HT-29 (cell line): ENCODE measurements at places on chromosomes 16 and 17. TPM values are rescaled to one million over a fixed set of nuclear protein-coding genes. Genes with fewer than 3 reads are reported as not detected.

DNA sequence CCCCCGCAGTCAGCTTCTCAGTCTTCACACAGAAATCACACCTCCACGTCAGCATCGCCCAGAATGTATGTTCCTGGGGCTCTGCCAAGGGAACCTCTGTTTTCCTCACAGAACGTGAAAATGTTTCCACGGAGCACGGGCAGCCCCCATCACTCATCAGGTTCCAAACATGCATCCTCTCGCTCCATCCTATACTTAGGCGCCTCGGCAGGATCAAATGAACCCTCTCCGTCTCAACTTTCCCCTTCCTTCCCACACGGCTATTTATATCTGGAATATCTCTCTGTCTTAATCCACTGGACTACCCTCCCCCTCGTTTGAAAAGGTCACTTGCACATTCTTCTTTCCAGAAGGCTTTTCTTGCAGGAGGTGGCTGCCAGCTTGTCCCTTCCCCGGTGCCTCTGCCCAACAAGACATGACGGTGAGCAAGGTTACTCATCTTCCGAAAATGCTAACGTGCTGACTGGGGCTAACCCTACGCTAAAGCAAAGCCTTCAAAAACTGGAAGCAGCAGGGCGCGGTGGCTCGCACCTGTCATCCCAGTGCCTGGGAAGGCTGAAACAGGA is 21.6 kb downstream of the NXN start:
- no peak for DNase-seq

GRCh38 chr17:17822189-17822588 is 14.6 kb downstream of the SREBF1 start:
- DNase-seq, result no peak

The GRB7 gene
- 127 and 142 TPM in 2 replicates for total RNA-seq

The ATXN2L gene
- 74.1 and 86.9 TPM in 2 replicates for total RNA-seq

The GPR142 gene
- total RNA-seq, result 0.15 and 1.3 TPM in 2 replicates

The SMURF2 gene
- total RNA-seq, result 9.5 and 10.7 TPM in 2 replicates

The MT4 gene
- total RNA-seq, result not detected in 2 replicates

- no peak for DNase-seq
Measured at GRCh38 chr16:4597174-4597573, 17.5 kb downstream of the UBALD1 start.

The KRT31 gene
- not detected in 2 replicates for total RNA-seq

DNA sequence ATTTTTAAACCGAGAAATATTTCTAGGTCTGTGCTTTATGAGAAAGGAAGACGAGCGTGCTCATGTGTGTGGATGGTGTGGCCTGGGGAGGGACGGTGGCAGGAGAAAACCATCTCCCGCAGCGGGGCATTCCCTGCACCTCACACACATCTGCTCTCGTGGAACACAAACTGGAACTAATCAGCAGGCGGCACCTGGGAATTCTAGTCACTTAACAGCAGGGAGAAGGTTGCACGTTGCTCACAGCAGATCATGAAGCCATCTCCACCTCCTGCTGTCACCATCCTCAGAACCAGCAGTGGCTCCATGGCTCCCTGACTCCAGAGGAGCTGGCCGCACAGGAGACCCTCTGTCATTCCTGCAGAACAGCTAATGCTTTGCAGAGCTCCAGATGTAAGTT is 35.2 kb downstream of the ADCY9 start:
- DNase-seq, result no peak

- peak; percentile 70 for DNase-seq
Measured at GRCh38 chr17:32483451-32484019, 3.3 kb upstream of the CDK5R1 start.

The NUTF2 gene
- 158 and 183 TPM in 2 replicates for total RNA-seq

- peak; percentile 59 for DNase-seq
Measured at GRCh38 chr17:40854175-40854814, 12.7 kb downstream of the KRT12 start.

- DNase-seq, result no peak
Measured at GRCh38 chr17:73933871-73934270, 269.6 kb upstream of the RPL38 start.

The RHBDL1 gene
- total RNA-seq, result 7.8 and 8.2 TPM in 2 replicates

GRCh38 chr16:50751528-50751927 is 9.6 kb downstream of the CYLD start:
- no peak for DNase-seq

- peak; percentile 73 for DNase-seq
Measured at GRCh38 chr17:40355123-40355803, 9.3 kb downstream of the GJD3 start.

- peak; percentile 65 for DNase-seq
Measured at GRCh38 chr16:71526111-71526631, at the start of gene CHST4. Gene CHST4 (plus strand): TSS chr16:71526426. CDS start chr16:71536678, 10,252 bp downstream.

GRCh38 chr16:31177136-31177535 is 2.8 kb upstream of the FUS start:
- no peak for DNase-seq

The WNT9B gene
- total RNA-seq, result 0.28 TPM in 1 of 2 replicates, not detected in the other

DNA sequence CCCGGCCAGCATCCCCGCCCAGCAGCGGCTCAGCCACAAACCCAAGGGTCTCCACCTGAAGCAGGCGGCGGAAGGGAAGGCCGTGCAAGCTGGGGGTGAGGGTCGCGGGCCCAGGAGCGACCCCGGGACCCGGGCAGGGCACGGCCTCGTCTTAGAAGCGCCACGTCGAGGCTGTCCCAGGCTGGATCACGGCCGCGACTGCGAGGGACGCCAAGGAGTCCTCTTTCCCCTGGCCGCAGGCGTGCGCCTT is 538 bp upstream of the CCNF start:
- no peak for DNase-seq

The RBBP6 gene
- total RNA-seq, result 16.4 and 23.6 TPM in 2 replicates

GRCh38 chr16:84754353-84754856 is 54.6 kb downstream of the USP10 start:
- peak; percentile 88 for DNase-seq

The USB1 gene
- 18.8 and 24.4 TPM in 2 replicates for total RNA-seq

- peak; percentile 72 for DNase-seq
Measured at GRCh38 chr17:67359960-67360791, 6.2 kb downstream of the PSMD12 start.

GRCh38 chr16:54890381-54890780 is 40.3 kb upstream of the IRX5 start:
- DNase-seq, result no peak

The MYOCD gene
- not detected in 2 replicates for total RNA-seq

- no peak for DNase-seq
Measured at GRCh38 chr16:78679546-78679945, 580.1 kb downstream of the WWOX start.

DNA sequence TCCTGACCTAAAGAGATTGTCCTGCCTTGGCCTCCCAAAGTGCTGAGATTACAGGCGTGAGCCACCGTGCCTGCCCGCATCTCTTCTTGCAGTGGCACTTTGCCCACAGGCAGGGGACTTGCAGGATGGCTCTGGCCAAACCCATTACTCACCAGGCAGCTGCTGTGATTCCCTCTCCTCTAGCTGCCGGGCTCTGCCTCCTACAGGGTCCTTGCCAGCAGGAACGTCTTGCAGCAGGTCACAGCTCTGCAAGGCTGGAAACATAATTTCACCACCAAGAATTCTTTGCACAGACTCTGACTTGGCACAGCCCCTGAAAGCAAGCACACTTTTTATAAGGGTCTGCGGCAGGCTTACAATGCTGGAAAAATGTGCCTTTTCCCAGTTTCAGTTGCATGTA is 20.3 kb downstream of the COX4I1 start:
- no peak for DNase-seq

The MAF gene
- not detected in 2 replicates for total RNA-seq

DNA sequence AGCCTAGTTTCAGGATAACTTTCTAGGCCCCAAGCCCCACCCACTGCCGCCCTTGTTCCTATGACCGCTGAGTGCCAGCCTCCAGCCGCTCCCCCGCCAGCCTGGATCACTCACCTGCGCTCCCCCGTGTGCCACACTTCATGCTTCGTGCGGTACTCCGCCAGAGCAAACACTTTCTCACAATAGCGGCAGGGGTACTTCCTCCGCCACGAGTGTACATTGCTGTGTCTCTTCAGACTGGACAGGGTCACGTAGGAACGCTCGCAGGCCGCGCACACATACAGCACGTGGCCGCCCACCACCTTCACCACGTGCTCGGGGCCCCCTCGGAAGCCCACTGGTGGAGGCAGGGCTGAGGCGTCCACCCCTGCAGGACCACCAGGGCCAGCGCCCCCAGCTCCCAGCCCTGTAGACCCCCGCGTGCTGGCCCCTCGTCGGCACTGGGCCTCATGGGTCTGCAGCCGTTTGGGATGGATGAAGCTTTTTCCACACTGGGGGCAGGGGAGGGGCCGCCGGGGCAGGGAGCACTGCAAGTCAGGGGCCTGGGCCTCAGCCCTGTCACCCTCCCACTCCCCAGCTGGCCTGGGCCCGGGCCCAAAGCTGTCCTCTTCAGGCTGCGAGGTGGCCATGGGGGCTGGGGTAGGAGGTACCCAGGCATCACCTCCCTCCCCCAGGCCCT is 13.7 kb downstream of the ZBTB4 start:
- no peak for DNase-seq

DNA sequence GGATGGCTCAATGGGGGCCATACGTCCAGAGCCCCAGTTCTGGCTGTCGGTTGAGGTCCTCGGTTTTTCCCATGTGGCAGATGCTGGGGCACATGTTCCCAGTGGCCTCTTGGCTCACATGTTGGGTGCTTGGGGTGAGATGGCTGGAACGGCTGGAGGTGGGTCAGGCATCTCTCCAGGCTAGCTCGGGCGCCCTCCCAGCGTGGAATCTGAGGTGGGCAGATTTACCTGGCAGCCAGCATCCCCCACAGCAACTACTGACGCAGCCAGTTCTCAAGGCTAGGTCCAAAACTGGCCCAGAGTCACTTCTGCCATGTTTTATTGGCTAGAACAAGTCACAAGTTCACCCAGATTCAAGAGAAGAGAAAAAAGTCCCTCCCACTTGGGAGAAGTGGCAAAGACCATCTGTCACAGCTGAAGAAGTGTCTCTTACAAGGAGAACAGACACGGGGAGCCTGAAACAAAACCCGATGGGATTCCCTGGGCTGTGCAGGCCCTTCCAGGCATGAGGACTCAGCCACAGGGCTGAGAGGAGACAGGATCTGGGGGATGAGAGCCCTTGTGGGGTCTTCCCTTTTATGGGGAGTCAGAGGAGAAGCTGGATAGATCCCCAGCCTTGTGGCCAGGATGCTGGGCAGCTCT is 15.2 kb downstream of the ACE start:
- DNase-seq, result no peak

DNA sequence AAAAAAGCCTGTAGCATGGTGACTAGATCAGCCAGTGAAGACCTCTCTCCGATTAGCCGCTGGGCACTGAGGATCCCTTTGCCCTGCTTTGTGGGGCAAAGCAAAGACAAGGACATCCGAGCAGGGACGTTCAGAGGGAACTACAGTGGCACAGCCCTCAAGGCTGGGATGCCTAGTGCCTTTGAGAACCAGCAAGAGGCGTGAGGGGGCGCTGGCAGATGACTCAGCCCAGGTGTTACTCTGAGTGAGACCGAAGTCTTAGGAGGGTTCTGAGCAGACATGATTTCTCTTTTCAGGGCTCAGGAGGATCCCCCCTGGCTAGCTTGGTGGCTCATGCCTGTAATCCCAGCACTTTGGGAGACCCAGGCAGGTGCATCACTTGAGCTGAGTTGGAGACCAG is 178.6 kb downstream of the CPPED1 start:
- DNase-seq, result no peak

GRCh38 chr16:49920397-49920796 is 64.5 kb upstream of the ZNF423 start:
- DNase-seq, result no peak

GRCh38 chr16:78648517-78648916 is 549.1 kb downstream of the WWOX start:
- DNase-seq, result no peak

GRCh38 chr17:34706029-34706428 is 126.6 kb downstream of the TMEM132E start:
- DNase-seq, result peak; percentile 49

DNA sequence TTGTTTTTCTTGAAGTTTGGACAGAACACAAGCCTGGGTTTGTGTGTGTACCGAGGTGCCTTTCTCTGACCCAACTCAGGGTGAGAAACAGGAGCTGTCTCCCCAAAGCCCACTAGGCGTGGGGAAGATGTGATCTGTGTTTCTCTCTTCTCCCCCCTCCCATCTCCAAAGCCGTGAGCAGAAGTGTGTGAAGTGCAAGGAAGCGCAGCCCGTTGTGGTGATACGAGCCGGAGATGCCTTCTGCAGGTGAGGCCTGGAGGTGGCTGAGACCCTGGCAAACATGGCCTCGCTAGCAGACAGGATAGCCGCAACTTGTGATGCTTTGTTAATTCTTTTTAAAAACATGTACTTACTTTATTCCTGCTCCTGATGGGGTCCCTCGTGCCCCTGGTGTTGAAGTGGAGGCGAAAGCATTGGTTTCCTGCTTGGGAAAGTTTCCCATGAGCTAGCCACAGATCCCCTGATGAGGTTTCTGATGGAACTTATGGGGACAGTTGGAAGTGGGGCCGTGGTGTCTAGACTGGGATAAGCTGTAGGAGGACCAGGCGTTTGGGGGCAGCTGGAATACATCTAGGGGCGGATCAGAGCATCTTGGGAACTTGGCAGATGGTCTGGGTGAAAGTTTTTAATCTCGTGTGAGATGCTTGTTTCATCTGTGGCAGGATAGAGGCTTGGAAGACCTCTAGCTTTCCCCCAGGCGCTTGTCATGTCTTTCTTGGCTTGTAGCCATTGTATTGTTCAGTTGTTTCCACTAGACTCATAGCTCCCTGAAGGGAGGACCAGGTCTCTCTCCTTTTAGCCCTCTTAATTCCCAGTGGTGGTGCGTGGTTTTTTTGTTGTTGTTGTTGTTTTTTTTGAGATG is 893 bp downstream of the CTU2 start:
- peak; percentile 12 for DNase-seq

- DNase-seq, result no peak
Measured at GRCh38 chr17:14772776-14773175, 471.9 kb downstream of the HS3ST3B1 start.

- DNase-seq, result no peak
Measured at GRCh38 chr17:75607086-75607485, 19.5 kb downstream of the MYO15B start.

DNA sequence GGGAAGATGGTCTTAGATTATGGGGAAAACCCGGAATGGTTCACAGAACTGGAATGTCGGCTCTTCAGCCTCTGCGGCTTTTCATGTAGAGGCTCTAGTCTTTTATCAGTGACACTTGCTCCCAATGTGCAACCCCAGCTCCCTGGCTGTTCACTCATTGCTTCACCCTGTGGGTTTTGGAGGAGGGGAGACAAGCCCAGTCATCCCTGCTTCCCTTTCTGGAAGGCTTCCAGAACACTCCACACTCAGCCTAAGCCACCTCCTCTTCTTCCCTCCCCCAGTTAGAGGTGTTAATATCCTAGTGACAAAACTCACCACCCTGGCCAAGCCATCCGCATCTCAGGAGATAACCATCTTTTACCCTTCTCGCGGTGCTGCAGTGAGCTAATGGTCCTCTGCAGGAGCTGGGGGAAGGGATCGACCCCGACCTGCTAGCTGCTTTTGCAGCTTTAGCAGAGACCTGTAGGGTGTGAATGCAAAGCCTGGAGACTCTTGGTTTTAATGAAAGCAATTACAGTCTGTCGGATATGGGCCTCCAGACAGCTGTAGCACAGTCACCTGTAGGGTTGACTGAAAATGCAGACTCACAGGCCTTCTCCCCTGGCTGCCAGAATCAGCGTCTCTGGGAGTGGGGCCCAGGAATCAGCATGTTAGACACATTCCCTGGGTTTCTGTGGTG is 24.3 kb upstream of the LASP1NB start:
- DNase-seq, result peak; percentile 95
